Kidney glomerular epithelial cell (primary cell): ENCODE measurements at places on chromosomes 2 and 18.
A peak's percentile ranks its signal among the peaks of the same experiment; 100 is the strongest.

GRCh38 chr2:47784352-47784851 is 1.5 kb downstream of the MSH6 start:
- no peak for DNase-seq

- DNase-seq: no peak
Observed at GRCh38 chr2:71526141-71526540, 72.8 kb downstream of the DYSF start.

DNA sequence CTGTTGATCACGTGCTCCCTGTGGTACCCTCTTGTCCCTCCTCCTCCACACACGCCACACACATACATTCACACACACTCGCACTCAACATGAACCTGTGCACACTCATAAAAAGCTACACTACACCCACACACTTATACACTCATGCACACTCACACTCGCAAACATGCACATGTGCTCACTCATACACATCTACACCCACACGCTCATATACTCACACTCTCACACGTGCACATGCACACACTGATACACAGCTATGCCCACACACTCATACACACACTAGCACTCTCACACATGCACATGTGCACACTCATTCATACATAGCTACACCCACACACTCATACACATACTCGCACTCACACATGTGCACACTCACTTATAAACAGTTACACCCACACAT is 113.6 kb downstream of the LRATD1 start:
- DNase-seq: no peak

- DNase-seq: peak; percentile 27
Observed at GRCh38 chr18:47174545-47175116, 1.5 kb downstream of the IER3IP1 start.

DNA sequence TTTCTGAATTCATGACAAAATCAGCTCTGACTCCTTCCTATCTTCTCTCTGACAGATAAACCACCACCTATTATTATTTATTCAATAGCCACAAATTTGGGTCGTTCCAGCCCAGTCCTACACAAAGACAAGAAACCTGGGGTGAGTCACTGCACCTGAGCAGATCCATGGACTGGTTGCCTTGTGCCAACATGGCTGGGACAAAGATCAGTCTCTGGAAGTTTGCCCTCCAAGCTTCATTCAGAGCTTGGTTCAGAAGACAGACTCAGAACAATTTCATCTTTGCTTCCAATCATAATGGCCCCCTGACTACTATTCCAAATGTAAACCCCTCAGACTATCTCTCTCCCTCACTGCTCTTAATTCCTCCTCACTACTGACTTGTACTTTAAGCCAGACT is 9.6 kb upstream of the EXOC6B start:
- DNase-seq: no peak

- no peak for DNase-seq
Observed at GRCh38 chr18:22668496-22668895, 250.8 kb upstream of the CTAGE1 start.

GRCh38 chr2:162938387-162938786 is 99.8 kb upstream of the KCNH7 start:
- no peak for DNase-seq

- no peak for DNase-seq
Observed at GRCh38 chr2:155665704-155666103, 666.8 kb downstream of the NR4A2 start.

DNA sequence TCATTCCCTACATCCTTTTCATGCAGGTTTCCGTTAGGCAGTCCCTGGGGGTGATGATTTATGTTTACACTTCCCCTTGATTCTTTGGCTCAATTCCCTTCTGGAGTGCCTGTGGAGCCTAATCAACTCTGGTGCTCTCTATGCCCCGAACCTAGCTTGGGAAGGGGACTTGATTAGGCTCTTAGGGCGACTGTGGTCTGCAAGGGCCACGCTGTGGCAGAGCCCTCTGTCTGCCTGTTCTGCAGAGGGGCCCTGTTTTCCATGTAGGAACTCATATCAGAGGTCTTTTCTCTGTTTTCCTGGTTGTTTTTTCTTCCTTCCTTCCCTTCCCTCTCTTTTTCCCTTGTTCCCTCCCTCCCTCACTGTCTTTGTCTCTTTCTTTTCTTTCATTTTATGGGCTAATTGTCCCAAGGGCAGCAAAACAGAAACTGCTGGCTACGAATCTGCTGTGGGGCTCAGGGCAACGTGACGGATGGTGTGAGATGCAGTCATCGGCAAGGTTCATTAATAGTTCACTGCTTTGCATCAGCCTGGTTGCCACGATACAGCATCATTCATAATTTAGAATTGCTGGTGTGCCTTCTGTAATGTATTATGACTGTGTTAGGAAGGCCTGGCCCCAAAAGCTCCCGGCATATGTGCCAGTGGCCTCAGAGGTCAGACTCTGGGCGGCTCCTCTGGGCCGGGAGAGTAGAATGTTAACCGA is 134.5 kb downstream of the NAPG start:
- no peak for DNase-seq

DNA sequence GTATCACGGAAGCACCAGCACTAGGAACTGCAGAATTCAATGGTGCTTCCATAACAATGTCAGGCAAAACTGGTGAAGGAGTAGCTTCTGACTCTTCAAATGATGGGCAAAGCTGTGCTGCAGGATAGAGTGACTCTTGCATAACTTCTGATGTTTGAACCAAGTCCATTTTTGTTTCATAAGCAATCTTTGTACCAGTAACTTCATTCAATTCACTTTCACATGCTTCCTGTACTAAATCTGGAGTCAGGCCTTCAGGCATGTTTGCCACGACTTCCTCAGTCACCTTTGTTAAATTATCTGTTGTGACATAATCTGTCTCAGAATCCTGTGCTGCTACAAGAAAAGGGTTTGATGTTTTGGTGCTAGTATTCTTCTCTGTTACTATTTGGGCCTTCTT is 24.0 kb downstream of the RTN4 start:
- DNase-seq: no peak

DNA sequence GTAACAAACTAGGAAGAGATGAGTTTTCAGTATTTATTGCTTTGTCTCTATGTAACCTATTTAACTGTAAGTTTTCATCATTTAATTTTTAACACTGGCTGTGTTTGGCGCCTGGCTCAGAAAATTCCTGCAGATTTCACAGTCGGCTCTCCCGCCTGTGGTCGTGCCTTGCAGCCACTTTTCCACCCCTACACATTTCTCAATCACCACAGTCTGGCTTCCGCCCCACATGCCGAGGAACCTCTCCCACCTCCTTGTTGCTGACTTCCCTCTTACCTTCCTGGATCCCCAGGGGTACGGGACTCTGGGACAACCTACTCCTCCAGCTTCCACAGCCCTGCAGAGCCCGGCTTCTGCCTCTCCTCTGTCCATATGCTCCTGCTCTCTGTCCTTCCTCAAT is 41.6 kb upstream of the MGAT4A start:
- peak; percentile 92 for DNase-seq

DNA sequence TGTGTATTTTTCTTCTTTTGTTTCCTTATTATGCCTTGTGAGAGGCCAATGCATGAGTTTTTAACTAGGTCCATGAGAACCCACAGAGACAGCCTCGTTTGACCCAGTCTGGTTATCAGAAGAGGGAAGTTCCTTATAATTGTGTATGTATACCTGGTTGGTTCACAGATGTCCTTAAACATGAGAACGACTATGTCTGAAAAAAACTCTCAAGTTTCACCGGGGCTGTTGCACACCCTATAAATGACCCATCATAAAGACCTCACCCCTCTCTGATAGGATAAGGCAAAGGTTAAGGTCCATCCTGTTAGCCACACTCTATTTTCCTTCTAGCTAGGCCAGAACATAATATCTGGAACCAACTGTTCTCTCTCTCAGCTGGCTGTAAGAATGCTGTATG is 42.7 kb upstream of the MSH2 start:
- DNase-seq: no peak

DNA sequence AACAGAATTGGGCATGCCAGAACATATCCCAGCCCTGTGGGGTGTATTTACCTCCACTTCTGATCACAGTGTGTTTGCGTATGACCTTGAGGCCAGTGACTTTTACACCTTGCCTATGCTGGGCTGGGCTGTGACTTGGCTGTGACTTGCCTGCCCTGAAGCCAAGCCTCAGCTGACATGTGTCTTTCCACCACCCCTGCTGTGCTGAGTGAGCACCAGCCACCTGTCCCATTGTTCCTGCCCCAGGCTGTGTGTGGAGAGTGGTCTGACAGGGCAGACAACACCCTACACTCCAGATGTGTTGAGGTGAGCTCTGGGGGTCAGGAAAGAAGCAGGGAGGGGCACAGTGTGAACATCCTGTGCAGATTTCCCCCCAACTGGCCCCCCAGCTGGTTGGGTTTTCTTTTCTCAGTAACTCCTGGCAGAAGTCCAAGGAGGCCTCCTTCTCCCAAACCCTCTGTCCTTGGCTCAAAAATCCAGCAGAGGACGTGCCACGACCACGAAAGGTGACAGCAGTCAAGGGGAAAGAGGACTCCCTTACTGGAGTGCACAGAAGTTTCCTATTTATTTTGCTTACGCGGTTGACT is 5.1 kb upstream of the STEAP3 start:
- no peak for DNase-seq

DNA sequence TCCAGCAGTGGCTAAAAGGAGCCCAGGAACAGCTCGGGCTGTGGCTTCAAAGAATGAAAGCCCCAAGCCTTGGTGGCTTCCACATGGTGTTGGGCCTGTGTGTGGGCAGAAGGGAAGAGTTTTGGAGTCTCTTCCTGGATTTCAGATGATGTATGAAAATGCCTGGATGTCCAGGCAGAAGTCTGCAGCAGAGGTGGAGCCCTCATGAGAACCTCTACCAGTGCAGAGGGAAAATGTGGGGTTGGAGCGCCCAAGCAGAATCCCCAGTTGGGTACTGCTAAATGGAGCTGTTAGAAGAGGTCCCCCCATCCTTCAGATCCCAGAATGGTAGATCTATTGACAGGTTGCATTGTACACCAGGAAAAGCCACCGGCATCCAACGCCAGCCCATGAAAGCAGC is 412.1 kb downstream of the TDRD15 start:
- no peak for DNase-seq
